ENCODE measurements at places on chromosomes 3 and 15.

- no peak for DNase-seq
Observed at GRCh38 chr3:182420741-182421140, 372.6 kb upstream of the ATP11B start.

GRCh38 chr15:62426387-62426956, 261.4 kb upstream of the C2CD4B start:
- DNase-seq: no peak

DNA sequence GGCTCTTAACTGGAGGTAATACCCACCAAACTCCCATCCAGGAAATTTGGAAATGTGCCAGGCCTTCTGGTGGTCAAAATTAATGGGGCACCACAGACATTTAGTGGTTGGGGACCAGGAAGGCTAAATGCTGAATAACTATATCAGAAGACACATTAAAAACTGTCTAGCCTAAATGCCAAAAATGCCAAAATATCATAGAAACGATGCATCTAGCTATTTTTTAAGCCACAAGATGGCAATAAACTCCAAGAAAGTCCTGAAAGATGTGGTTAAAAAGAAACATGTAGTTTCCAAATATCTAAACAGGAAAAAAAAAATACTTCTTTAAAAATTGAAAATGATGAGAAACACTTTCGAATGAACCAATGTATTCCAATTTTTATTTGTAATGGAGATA, 19.9 kb downstream of the CCDC14 start:
- DNase-seq: no peak

DNA sequence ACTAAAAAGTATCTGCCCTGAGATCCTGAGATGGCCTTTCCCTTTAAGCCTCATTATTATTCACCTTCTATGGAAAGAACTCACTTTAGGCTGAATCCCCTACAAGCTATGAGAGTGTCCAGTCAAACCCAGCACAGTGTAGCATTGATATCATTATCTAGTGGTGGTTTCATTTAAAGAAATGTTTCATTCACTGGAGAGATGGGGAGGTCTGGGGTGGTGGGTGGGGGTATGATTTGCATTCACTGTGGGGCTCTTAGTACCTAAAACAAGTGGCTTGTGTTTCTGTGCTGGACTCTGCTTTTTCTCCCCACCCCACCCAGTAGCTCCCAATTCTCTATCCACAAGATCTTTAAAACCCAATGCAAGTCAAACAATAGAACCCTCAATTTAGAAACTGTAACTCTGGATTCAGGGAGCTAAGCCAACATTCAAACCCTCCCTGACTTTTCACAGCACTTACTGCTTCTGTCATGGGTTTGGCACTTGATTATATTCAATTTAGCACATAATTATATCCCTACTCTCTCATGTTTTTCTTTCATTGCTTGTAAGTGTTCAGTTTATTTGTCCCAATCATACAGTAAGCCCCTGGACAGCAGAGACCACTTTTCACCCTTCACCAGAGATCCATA, 310.5 kb upstream of the THBS1 start:
- DNase-seq: no peak
